ENCODE measurements at places on chromosomes 11 and 22. TPM values are rescaled to one million over a fixed set of nuclear protein-coding genes. Genes with fewer than 3 reads are reported as not detected.

DNA sequence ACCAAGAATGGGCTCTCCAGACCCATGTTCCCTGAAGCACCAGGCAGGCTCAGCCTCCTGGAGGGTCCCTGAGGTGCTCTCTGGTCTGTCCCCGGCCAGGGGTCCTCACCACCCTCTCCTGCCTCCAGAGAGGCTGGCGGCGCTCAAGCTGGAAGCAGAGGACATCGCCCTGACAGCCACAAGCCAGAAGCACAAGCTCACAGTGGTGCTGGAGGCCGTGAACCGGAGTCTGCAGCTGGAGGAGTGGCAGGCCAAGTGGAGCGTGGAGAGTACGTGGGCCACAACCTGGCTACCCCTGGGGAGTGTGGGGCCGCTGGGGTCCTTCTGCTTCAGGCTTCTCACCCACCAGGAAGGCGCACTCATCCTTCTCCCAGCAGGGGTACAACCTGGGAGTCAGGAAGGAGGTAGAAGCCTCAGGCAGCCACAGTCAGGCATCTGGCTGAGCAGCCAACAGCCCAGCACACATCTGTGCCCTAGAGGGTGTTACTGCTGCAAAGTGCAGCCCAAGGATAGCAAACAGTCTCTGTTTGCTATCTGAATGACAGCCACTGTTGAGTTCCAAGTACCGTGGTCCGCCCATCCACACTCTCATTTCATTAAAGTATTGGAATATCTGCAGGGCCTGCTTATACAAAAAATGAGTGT lies 8.4 kb downstream of the PARVG start:
- DNase-seq = no peak

GRCh38 chr11:67667490-67668191 lies 6.8 kb downstream of the ALDH3B2 start:
- DNase-seq = no peak

DNA sequence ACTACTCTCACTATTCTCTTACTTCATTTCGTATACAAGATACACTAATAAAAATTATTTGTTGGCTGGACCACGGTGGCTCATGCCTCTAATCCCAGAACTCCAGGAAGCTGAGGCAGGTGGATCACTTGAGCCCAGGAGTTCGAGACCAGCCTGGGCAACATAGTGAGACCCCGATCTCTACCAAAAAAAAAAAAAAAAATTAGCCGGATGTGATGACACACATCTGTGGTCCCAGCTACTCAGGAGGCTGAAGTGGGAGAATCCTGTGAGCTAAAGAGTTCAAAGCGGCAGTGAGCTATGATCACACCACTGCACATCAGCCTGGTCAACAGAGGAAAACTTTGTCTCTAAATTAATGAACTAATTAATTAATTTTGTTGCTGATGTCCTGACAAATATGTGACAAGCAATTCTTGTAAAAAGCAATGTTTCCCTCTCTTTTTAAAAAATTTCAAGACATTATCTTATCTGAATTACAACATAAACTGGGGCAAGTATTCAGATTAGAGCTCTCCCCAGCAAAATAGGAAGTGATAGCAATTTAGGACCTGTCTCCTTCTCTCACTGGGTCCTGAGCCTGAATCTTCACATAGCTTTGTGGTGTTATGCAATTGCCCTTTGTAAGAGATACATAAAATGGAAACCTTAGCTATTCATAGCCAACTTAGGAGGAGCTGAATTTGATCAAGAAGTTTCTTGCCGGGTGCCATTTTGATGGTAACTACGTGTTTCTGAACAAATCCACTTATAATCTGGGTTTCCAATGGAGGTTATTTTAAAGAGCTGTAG lies 17.6 kb upstream of the TMA7B start:
- DNase-seq = no peak

DNA sequence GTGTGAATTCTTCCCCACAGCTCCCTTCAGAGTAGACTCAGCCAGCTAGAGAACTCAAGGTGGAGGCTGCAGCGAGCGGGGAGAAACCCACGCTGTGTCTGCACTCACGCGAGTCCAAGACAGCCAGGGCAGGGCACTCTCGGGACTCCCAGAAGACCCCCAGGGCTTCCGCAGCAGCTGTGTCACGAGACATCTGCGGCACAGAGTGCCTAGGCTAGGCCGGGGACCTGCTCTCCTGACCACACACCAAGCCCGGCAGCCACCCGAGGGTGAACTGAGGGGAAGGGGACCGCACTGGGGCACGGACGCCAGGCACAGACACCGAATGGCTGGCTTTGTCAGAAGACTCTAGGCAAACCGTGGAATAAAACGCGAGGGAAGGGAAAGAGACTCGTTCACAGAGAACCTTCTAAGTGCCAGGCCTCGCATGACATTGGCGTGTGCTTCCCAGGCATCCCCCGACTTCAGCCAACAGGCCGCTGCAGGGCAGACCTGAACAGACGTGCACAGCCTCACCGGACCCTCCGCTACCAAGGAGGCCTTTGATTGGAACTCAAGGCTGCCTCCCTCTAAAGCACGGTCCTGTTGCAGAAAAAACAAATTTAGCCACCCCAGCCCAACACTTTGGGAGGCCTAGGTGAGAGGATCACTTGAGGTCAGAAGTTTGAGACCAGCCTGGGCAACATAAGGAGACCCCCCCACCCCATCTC lies 18.2 kb upstream of the MOB2 start:
- DNase-seq = no peak

Gene MRGPRD
- total RNA-seq = not detected

Gene CENPM
- total RNA-seq = 12.2 TPM

Gene KCTD14
- 0.49 TPM for total RNA-seq

DNA sequence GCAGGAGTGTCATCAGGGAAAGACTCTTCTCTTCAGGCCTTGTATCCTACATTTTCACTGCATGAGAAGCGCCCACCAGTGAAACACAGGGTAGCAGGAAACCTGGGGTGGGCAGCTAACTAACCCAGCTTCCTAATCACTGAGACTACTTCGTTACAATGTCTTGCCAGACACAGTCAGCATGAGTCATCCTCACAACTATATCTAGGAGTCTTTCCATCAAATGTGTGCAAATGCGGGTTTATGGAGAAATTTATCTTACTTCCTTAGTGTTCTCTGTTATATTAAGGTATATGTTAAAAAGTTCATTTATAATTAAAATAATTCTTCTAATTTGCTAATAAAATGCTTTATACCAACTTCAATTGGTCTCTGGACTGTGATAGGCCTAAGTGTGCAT lies 79.9 kb upstream of the RAB1B start:
- no peak for DNase-seq

Gene CLMP
- 4.8 TPM for total RNA-seq

- no peak for DNase-seq
Observed at GRCh38 chr22:24576778-24577177, 16.1 kb downstream of the LRRC75B start.

GRCh38 chr11:117092951-117093590 lies 5.2 kb downstream of the SIK3 start:
- no peak for DNase-seq

Gene TBC1D22A
- total RNA-seq = 19.7 TPM

- DNase-seq = no peak
Observed at GRCh38 chr22:42375982-42376381, 56.2 kb downstream of the NFAM1 start.

GRCh38 chr22:41003976-41004375 lies 52.8 kb downstream of the RBX1 start:
- DNase-seq = no peak

DNA sequence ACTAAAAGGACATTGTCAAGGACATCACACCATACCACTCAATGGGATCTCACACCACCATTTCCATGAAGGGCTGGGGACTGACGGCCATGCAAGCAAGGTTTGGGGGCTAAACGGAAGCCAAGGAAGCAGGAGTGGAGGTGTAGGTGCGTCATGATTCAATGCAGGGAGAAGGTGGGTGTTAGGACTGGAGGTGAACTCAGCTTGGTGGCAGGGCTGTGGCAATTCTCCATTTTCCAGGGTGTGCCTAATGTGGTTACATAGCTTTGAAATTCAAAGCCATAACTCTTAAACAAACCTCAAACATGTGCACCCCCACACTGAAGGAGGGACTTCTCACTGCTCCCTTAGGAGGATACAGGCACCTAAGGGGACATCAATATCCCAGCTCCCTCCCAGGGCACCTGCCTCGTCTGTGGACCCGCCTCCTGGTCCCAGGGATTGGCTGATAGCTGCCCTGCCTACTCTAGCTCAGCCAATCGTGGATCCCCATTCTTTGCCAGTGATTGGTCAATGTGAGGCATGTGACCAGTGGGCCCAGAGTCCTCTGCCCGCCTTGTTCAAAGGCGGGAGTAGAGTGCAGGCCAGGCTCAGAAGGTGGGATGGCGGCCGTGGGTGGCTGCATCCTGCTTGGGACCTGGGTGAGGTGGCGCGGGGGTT lies 64.6 kb downstream of the CTTN start:
- no peak for DNase-seq

- no peak for DNase-seq
Observed at GRCh38 chr11:124922831-124923230, 3.8 kb downstream of the HEPN1 start.

DNA sequence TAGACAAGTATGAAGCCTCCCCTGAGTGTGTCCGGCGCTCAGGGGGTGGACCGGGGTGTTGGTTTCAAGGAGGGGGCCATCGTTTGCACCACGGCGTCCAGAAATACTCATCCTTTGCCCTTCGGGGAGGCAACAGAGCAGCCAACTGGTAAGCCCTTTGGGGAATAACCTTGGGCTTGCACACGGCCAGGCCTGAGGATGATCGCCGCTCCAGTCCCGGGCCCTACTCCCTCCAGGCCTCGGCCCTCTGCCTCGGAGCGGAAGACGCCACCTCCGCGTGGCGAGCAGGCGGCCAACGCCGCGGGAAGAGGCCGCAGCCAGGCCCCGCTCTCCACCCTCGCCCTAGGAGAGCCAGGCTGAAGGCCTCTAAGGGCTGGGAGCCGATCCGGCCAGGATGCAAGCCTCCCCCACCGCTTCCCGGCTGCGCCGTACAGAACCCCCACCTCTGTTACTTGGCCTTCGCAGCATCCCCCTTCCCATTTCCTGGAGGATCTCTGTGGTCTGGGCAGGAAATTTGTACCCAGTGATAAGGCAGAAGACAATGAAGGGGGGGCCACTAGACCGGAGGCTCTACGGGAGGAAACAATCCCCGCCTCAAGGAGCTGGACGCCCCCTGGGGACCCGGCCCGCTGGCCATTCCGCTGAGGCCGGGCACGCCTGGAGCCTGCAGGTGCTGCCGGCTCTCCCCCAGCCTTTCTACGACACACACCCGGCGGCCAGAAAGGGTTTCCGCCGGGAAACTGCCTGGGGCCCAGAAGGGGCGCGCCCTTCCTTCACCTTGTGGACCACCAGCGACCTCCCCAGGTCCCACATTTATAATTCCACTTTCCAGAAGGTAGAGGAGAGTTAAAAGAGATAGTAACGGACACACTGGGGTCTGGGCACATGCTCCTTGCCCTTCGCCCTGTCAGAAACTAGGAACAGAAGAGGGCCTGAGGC lies 2.6 kb downstream of the ESAM start:
- no peak for DNase-seq

- DNase-seq = no peak
Observed at GRCh38 chr11:130397780-130398179, 30.6 kb downstream of the ADAMTS8 start.

DNA sequence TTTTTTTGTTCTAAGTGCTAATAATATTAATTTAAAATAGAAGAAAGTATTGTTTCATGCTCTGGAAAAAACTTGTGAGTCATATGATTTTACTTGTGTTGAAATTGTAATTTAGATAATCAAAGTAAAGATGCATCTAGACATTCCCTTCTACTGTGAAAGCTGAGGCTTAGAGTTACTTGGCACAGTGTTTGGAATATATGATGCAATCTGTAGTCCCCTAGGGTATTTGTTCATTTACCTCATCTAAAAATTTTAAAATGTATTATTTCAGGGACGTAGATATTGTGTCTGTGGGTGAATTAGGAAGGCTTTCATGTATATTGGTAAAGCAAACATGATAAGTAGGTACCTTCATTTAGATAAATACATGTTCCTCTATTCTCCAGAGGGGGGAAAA lies 793.5 kb upstream of the CNTN5 start:
- no peak for DNase-seq

Gene OR51E1
- total RNA-seq = not detected

DNA sequence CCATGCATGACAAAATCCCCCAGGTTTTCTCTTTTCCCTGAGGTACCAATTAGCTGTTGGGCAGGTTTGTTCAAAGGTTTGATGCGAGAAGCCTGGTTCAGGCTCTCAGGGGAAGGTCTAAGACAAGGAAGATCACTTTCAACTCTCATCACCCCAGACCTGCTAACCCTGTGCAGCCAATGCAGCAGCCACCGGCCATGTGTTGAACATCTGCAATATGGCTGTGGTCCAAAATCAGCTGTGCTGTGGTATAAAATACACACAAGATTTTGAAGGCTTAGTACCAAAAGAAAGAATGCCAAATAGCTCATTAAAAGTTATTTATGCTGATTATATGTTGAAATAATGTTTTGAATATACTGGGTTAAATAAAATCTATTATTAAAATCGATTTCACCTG lies 58.5 kb downstream of the SMCO4 start:
- DNase-seq = no peak

DNA sequence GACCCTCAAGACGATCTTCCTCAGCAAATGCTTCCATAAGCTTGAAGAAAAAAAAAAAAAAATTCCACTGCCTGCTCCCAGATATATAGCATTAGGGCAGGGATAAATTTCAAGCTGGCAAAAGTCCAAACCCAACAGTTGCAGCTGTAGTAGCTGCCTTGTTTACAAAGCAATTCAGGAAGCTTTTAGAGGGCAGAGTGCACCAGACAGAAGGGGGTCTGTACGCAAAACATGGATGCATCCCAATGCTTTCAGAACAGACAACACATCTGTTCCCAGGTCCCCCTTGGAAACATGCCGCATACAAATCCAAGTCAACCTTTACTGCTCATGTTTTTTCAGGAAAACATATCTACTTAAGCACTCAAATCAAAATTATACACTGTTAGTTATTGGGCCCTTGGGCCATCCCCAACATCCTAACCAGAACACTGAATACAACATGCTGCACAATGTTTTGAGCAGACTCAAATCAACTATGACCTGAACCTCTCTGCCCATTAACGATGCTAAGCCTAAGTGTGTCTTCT lies 94.5 kb downstream of the CADM1 start:
- DNase-seq = no peak

- DNase-seq = no peak
Observed at GRCh38 chr22:46710806-46711205, 27.2 kb downstream of the CERK start.

- DNase-seq = no peak
Observed at GRCh38 chr11:22859756-22860155, 518 bp downstream of the CCDC179 start.

DNA sequence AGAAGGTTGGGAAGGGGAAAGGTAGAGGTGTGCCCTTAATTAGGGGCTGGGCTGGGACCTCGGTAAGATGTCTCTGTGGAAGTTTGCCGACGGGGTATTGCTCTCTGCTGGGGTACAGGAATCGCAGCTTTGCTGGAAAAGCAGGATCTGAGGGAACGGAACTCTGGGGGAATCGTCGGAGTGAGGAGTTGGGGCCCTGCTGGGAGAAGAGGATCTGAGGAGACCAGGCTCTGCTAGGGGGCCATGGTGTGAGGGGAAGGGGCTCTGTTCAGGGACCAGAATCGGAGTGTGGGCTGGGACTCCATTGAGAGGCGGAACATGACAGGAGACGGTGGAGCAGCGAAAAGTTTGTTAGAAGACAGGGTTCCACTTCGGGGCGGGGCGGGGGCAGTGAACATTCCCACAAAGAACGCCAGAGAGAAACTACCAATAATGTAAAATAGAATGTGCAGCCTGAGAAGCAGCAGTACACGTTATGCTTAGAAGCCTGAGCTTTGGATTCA lies 456 bp downstream of the AAMDC start:
- DNase-seq = no peak

Gene TNNI2
- 14.7 TPM for total RNA-seq

Gene SLC22A12
- total RNA-seq = not detected
